NCI-H1417 (cell line): ENCODE measurements at places on chromosomes 13 and 19.

DNA sequence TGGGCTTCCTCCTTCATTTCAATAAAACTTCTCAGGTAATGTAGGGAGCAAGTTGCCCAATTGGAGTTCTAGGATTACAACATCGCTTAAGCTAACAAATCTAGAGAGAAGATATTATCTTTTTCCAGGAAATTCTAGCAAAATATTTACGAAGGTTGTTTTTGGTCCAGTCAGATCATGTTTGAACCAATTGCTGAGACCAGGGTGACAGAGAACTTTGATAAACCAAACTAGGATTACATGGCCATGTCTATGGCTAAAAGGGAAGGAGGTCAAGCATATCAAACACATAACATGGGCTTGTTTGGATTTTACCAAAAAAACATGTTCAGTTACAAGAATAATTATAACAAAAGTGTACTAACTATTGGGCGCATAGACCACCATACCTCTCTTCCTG is 442.4 kb upstream of the SGCG start:
- DNase-seq: no peak

DNA sequence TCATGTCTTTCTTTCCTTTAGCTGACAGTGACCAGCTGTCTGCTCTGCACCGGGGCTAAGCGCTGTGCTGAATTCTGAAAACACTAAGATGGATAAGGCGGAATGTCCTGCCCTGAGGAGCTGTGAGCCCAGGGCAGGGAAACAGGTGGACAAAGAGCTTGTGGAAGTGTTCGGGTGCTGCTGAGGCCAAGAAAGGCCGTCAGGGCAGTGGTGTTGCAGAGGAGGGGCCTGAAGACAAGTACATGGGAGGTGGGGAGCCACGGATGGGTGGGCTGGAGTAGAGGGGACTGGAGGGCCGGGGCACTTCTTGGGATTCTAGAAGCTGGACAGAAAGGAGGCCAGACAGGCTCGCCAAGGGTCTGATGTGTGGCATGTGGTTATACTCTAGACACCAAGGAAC is 66.2 kb upstream of the GPR183 start:
- no peak for DNase-seq

- DNase-seq: no peak
Measured at GRCh38 chr13:74487091-74487722, 353.0 kb upstream of the KLF12 start.

GRCh38 chr13:113121928-113122471 is 599 bp upstream of the F10 start:
- DNase-seq: no peak

GRCh38 chr13:109331898-109332297 is 454.5 kb downstream of the IRS2 start:
- peak; percentile 82 for DNase-seq

DNA sequence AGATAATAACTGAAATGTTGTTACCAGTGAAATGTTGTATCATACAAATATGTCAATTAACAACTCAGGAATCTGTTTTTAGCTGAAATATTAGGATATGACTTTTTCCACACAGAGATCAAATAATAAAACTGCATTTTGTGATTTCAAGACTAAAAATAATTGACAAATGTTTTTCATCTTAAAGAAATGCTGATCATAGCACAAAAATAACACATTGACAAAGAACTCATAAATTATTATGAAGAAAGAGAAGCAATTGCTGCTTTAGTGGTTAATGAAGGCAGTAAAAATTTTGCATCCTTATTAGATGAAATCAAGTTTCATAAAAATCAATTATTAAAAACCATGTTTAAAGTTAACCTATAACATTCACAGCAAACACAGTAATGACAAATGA is 1417.3 kb downstream of the OLFM4 start:
- DNase-seq: no peak

GRCh38 chr19:12757544-12758274 is 6.1 kb downstream of the BEST2 start:
- peak; percentile 77 for DNase-seq

GRCh38 chr13:39408512-39408911 is 194.5 kb downstream of the LHFPL6 start:
- DNase-seq: no peak

DNA sequence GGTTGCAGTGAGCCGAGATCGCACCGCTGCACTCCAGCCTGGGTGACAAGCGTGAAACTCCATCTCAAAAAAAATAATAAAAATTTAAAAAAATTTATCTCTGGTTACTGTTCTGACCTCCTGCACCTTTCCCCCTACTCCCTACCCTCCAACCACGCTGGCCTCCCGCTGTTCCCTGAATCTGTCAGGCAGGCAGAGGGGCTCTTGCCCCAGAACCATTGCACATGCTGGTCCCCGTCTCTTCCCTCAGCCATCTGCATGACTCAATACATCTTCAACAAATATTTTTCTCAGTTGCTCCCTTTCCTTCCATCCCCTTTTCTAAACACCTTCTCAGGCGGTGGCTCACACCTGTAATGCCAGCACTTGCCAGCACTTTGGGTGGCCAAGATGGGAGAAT is 1.1 kb upstream of the FAM187B start:
- no peak for DNase-seq

DNA sequence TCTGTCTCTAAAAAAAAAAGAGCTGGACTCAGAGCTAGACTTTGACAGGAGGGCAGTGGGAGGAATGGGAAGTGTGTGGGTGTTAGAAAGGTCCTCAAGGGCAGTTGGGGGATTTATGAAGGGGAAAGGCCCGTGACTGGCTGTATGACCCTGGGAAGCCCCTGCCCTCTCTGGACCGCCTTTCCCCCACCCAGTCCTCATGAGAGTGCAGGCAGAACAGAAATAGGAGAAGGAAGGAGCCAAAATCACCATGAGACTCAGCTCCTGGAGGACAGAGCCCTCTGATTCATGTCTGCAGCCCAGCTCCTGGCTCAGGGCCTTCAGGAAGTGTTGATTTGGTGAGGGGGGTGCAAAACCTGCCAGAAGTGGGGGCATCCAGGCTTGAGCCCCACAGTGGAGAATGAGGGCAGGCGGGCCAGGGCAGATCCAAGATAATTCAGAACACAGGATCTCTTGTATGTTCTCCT is 8.7 kb upstream of the SMG9 start:
- DNase-seq: no peak
